T-helper 22 cell (primary cell): ENCODE measurements at places on chromosomes 4 and X.

DNA sequence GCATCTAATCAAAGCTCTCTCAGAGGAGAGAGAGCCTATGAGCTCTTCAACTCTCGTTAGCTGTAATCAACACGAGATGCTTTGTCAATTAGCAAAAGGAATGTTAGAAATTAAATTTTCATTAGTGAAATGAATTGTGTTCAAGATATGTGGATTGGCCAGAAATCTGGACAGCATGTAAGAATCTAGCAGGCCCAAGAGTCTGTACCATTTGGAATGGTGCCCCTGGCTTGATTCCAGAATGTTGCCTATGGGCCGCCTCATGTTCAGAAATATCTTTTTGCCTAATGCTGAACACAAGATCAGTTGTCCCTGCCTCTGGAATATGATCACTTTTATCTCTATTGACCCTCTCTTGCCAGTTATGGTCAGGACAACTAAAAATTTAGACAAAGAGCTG is 88.2 kb downstream of the RBM46 start:
- no peak for DNase-seq

DNA sequence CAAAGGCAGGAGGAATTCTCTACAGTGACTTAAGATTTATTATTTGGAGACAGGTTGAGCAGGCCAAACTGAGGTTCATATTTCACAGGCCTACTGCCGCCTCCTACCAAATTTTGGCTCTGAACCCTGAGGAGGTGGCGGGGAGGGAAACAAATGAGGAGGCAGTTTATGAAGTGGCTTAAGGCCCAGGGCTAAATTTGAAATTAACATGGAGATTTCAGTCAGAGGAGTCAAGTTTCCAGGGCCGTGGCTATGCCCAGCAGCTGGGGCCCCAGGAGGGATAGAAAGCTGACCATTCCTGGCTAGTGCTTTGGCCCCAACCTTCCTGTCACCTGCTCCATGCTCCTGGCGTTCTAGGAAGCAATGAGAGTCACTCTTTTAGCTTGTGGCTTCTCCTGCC is 73.4 kb upstream of the ARHGAP36 start:
- no peak for DNase-seq

GRCh38 chrX:11419102-11419501 is 125.9 kb downstream of the AMELX start:
- DNase-seq = no peak

DNA sequence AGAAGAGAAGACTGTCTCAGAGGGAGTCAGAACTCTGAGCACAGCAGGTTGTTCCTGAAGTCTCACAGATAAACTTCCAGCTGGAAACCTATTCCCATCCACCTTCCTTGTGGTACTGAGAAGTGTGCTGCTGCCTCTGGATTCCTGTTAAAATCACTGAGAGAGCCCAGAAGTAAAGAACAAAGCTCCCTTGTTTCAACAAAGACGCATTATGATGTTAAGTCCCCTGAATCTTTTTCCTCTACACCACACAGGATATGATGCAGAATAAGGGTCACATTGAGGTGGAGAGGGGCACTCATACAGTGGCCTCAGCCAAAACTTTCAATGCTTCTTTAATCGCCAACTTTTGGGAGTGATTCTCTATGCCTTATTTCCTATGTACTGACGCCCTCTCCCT is 321.0 kb downstream of the OPHN1 start:
- DNase-seq = no peak

DNA sequence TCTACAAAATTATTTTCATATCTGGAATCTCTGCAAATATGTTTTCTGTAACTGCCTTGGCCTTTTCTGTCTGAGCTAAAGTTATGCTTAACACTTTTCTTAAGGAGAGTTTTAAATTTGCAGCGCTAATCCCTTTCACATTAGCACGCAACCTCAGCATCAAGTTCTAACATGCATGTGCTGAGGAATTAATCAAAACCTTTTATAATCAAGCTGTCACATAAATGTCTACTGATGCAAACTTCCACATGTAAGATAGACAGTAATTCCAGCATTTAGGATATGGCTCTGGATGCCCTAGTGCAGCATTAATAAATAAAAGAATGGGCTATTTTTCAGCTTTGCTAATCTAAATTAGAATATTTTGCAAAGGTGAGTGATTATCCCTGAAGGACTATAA is 17.5 kb upstream of the NEIL3 start:
- no peak for DNase-seq

GRCh38 chr4:52028970-52029369 is 8.8 kb upstream of the LRRC66 start:
- DNase-seq = no peak

GRCh38 chr4:161428180-161428965 is 735.4 kb downstream of the FSTL5 start:
- DNase-seq = no peak

GRCh38 chr4:145840162-145840768 is 98.4 kb downstream of the ZNF827 start:
- DNase-seq = no peak

DNA sequence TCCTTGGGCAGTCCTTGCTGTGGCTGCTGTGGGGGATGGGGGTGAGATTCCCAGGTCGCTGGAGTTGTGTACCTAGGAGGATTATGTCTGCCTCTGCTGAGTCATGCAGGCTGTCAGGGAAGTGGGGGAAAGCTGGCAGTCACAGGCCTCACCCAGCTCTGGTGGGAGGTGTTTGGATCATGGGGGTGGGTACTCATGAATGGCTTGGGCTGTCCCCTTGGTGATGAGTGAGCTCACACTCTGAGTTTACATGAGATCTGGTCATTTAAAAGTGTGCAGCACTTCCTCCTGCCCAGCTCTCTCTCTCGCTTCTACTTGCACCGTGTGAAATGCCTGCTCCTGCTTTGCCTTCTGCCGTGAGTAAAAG is 24.6 kb upstream of the PDLIM3 start:
- no peak for DNase-seq

DNA sequence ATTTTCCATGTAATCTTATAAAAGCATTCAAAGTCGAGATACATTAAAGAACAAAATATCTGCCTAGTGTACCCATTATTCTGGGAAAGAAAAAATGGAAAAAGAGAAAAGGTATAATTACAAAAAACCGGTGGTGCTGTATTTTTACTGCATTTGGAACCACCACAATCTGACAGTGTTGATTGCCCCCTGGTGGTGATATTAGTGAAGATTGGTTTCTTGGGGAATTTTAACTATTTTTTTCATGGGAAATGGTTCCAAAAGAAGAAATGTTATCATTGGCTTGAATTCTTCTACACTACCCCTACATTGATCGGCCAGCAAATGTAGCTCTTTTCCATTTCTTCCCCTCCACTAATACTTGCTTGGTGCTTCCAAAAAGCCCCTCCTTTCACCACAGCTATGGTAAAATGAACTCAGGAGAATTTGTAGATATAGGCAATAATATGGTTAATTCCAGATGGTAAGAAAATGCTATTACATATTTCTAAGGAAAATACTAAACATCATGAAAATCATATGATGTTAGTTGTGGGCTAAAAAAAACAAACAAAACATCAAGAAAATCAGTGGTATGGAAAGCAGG is 50.0 kb downstream of the COX18 start:
- no peak for DNase-seq

GRCh38 chrX:68387776-68388175 is 45.5 kb downstream of the OPHN1 start:
- no peak for DNase-seq

DNA sequence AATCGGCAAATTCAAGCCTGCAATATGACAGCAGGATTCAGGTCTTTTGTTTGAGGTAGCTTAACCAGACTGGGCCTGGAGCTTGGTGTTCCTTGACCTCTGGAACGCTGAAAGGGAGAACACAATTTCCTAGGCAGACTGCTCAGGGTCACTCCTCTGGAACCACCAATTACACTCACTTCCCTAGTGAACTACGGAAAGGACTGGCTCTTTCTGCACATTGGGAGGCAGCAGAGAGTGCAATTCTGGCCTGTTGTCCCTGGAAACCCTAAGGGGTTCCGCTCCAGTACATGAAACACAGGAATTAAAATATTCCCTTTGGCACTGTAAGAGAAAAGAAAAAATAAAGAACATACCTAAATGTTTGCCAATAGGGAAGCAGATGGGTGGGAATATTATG is 58.6 kb downstream of the GPC3 start:
- no peak for DNase-seq

DNA sequence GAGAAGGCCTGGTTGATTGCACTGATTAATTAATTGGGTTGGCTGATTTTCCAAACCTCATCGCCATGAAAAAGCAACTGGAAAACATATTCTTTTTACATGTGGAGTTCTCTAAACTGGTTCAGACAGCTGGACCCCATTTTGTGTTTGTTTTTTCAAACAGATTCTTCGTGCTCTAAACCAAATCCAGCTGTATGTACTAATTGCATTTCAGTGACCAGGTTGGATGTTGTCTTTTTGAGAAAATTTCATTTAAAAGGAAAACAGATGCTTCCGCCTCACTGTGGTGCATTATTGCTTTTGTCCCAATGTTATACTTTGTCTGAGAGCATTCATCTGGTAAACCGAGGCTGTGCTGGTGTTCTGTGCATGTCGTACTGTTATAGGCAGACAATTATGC is 67.8 kb upstream of the LNX1 start:
- no peak for DNase-seq

DNA sequence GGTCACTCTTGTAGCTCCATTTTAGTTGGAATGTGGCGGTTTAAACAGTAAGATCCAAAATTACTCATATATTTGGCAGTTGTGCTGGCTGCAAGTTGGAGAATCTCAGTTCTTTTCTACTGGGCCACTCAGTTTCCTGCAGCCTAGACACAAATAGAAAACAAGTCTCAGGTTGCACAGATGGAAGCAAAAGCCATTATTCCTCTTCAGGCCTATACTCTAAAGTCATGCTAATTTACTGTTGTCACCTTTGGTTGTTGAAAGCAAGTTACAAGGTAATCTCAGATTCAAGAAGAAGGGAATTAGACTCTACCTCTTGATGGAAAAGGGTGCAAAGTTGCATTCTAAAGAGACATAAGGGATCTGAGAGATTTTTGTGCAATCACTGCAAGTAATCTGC is 345.4 kb downstream of the ADAM29 start:
- no peak for DNase-seq

DNA sequence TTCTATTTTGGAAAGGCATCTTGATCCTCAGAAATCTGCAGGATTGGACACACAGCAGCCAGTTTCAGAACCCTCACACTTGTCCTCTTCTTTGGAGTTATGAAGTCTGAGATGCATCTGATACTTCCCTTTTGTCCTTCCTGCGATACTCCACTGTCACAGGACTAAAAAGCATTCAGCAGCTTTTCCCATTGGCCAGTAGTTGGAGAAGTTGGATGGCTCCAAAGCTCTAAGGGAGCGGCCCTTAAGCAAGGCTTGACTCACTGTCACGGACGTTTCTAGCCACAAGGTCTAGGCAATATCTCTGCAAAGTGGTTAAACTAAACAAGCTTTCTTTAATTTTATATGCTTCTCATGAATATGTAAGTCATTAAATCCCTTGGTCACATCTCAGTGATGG is 417.0 kb downstream of the AFF2 start:
- DNase-seq = no peak

DNA sequence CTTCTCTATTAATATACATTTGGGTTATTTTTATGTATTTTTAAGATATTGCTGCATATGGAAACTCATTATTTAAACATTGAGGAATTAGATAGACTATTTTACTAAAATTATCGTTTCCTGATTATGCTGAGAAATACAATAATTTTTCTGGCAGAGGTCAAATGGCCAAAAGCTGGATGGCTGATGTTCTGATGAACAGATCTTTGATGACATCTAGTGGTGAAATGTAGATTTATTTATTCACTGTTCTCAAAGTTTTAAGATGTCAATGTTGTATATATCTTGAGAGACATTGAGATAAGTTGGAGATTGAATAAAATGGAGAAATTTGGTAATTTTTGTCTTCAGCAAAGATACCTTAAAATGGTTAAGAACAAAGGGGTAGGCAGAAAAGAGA is 96.2 kb downstream of the UGT8 start:
- no peak for DNase-seq

DNA sequence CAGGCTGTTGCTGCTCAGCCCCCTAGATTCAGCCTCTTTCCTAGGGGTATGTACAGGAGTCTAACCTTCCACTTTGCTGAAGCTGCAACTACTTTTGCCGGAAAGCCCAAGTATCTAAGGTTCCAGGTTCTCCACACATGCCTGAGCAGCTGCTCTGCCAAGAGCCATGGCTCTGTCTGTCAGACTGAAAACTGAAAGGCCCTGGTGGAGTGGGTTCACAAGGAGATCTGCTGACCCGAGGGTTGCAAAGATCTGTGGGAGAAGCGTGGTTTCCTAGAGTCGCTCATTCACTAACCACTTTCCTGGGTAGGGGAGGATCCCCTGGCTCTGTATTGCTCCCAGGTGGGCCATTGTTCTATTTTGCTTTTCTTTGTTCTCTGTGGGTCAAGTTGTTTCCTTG is 6.0 kb upstream of the PNMA6F start:
- DNase-seq = no peak

- no peak for DNase-seq
These were observed 216.3 kb upstream of the PCDH18 start for GRCh38 chr4:137748616-137749015.

GRCh38 chr4:77706717-77707116 is 101.1 kb downstream of the CXCL13 start:
- DNase-seq = no peak

- no peak for DNase-seq
These were observed 26.4 kb upstream of the PGM2 start for GRCh38 chr4:37799941-37800554.

GRCh38 chr4:96356591-96357370 is 516.9 kb downstream of the PDHA2 start:
- no peak for DNase-seq

- no peak for DNase-seq
These were observed 172.1 kb downstream of the OPHN1 start for GRCh38 chrX:68261060-68261672.

- no peak for DNase-seq
These were observed 10.3 kb upstream of the CLNK start for GRCh38 chr4:10694828-10695209.

DNA sequence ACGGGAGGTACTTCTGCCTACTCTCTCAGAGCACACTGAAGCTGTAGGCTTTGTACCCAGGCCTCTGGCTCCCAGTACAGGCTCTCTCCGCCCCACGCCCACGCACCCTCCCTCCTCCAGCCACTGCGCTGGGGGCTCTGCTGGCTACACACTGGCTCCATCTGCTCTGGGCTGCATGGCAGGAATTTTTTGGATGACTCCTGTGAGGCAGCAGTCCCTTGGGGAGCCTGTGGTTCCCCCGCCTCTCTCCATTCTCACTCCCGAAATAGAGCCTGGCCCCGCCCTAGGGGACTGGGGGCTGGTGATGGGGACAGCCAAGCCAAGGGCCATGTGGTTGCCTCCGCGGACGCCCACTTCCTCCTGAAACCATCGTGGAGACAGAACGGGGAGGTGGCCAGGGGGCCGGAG is 58.1 kb upstream of the ADRA2C start:
- DNase-seq = no peak

GRCh38 chr4:55078987-55079386 is 46.4 kb downstream of the KDR start:
- no peak for DNase-seq

DNA sequence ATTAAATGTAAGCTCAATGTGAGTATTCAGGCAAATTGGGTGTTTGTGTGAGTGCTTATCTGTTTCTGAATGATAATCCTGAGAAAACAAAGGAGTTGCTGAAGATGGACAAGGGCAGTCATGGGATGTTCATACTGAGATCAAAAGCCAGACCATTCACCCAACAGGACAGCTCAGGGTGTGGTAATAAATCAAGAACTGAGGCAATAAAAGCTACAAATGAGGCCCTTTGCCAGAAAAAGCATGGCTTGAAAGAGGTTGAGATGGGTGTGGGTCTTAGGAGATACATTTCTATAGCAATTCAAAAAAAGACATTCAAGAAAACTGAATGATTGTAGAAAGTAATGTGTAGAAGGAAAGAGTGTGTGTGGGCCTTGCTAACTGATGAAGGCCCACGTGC is 425.8 kb upstream of the BOD1L1 start:
- DNase-seq = no peak
